Cerebellar nuclear complex (tissue), 1 donor: ENCODE measurements at places on chromosomes 1 and 21.

DNA sequence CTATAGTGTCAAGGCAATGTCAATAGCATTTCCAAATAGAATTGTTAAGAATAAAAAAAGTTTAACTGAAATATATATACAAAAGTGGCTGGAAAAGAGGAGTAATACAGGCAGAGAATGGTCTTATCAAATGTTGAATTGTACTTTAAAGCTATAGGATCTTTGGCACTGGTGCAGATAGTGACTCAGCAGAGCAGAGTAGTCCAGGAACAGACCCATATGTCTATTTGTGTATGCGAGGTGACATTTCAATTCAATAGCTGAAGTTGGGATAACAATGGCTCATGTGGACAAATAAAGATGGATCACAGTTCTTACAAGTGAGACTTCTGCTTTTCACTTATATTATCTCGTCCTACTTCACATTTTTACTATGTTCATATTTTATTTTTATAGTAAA, 543.0 kb upstream of the B3GALT2 start:
- DNase-seq, result no peak

DNA sequence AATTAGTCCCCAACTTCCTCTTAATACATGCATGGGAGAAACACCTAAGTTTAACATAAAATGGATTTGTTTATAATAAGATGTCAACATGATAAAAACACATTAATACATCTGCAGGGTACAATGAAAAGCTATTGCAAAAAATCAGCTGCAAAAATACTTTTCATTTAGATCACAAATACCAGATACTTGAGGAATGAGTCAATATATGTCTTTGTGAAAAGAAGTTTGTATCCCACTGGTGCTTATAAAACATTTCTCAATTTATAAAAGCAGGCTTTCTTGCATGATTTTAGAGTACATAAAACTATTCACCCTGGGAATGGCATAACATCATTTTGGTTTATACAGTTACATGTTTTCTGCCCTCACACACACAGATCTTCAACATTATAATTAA, 18.6 kb upstream of the PRKAA2 start:
- no peak for DNase-seq

GRCh38 chr1:50369830-50370229, 53.4 kb downstream of the DMRTA2 start:
- DNase-seq, result no peak

- DNase-seq, result no peak
These were observed 12.0 kb upstream of the OR6K3 start for GRCh38 chr1:158732524-158732923.

DNA sequence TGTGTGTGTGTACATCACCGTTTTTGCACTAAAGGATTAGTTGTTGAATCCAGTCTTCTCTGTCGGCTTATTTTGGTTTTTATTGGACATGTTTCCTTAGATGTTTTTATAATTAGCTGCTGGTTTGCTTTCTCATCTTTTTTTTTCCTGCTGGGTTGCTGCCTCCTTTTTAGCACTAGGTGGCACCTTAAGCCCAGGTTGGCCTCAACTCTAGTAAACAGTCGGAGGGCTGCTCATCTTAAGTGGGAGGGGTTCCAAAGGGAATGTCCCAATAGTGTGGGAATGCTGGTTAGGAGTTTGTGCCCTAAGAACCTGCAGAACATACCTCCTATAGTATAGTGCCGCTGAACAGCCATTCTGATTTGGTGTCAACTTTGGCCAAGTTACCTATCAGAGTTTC, 570.1 kb upstream of the CXADR start:
- no peak for DNase-seq

GRCh38 chr1:229106526-229107125, 164.3 kb upstream of the RAB4A start:
- DNase-seq, result no peak

DNA sequence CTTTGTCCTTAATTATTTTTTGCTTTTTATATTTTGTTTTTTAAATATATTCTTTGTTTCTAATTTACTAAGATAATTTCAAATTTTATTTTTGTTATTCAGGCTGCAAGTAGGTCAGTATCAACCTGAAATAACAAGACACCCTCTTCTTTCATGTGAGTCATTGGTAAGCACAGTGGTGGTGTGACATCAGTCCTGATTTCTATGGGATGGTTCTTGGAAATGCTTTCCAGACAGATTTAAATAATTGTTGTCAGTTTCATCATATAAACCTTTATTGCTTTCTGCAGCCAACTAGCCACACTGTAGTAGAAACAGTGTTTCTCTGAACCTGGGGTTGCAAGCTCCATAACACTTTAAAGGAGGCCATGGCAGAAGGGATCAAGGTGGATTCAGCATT, 157.5 kb upstream of the C21orf91 start:
- DNase-seq, result no peak

GRCh38 chr21:18253221-18253620, 8.6 kb downstream of the CHODL start:
- no peak for DNase-seq

DNA sequence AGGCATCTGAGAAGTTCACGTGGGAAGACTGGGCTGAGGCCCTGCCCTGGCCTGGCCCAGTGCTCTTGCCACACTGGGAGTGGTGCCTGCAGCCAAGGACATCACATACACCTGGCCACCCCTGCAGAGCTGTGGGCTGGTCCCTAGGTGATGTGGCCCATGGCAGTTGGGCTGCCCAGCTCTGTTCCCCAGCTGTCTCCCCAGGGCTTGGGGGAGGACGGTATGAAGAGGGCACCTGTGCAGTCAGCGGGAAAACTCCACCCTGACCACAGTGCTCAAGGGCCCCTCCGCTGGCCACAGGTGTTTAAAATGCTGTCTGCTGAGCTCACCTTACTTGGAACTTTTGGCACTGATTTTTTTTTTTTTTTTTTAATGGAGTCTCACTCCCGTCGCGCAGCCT, 120.4 kb upstream of the SLC25A33 start:
- no peak for DNase-seq

GRCh38 chr21:21268885-21269284, 270.7 kb downstream of the NCAM2 start:
- DNase-seq, result no peak

- no peak for DNase-seq
These were observed 9.0 kb downstream of the TSACC start for GRCh38 chr1:156347331-156347730.

GRCh38 chr1:24727501-24728216, 17.6 kb upstream of the CLIC4 start:
- no peak for DNase-seq

DNA sequence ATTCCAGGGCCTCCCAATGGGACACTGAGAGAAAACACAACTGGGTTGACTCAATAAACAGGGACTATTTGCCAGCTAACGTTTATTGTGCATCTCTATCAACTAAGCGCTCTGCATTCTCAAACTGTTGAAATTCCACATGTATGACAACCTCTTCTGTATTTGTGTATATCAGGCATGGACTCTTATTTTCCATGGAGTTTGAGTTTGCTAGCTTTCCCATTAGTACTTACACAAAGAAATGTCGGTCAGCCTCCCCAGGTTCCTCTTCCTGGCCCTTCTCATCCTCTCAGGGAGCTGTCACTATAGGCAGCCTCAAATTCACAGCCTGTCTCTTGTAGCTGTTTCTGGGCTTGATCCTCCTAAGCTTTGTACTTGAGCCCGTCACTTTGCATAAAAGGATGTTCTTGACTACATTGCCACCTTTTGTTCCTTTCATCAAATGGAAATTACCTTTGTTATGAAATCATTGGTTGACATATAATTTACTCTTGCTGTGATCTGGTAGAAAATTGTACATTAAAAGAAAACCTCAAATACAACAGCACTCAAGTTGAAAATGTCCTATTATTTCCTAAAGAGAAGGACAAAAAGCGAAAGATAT, 60.0 kb upstream of the NTPCR start:
- DNase-seq, result no peak

GRCh38 chr1:224751624-224752311, 135.7 kb downstream of the CNIH3 start:
- no peak for DNase-seq

- DNase-seq, result no peak
These were observed 564.2 kb downstream of the PTPRU start for GRCh38 chr1:29800522-29800956.

DNA sequence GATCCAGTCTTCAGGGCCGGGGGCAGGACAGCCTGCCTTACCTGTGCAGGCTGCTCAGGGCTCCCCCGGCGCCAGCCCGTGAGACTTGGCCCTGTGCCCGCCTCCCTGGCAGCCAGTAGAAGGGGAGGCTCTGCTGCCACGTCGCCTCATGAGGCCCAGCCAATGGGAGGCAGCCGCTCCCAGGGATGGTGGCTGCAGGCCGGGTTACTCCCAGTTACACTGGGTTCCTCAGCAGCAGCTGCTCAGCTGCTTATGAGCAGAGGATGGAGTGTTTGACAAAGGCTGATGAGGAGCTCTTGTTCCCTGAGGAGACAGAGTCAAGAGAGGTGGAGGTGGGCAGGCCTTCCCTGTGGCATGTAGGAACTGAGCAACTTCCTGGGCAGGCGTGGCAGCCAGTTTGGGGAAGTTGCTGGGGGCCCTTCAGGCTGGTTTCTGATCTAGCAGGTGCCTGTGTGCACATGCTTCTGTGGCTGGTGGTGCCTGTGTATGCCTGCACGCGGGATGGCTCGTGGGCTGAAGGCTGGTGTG, 5.5 kb downstream of the MFSD2A start:
- DNase-seq, result no peak

DNA sequence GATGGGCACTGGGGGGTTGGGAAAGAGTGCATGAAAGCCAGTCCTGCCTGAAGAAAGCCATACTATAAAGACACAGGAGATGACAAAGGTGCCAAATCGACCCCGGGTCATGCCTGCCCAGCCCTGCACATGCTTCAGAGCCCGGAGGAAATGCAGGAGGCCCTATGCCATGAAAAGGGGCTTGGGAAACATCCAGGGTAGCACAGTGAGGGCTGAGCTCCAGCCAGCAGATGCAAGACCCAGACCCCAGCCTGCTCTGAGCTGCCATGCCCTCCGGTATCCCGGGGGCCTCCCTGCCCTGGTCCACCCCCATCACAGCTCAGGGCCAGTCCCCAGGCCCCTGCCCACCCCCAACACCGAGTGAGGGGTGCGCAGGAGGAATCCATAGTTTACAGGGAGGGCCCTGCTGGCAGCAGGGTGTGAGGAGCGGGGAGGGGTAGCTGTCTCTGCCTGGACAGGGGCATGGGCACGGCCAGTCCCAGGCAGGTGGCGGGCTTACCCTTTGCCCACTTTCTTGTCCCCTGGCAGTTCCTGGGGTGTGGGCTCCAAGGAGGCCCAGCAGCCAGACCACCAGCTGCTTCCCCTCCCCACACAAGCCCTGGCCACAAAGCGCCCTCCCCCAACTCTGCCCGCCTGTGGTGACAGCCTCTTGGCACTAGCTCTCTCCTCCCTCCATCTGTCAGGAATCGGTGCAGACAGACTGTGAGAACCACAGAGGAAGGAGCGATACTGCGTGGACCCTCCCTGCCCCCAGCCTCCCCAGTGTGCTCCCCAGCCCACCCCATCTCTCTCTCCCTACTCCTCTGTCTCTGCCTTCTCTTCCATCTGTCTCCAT, 16.8 kb downstream of the LRP8 start:
- no peak for DNase-seq

- no peak for DNase-seq
These were observed 10.1 kb downstream of the LACTBL1 start for GRCh38 chr1:22962558-22962957.

DNA sequence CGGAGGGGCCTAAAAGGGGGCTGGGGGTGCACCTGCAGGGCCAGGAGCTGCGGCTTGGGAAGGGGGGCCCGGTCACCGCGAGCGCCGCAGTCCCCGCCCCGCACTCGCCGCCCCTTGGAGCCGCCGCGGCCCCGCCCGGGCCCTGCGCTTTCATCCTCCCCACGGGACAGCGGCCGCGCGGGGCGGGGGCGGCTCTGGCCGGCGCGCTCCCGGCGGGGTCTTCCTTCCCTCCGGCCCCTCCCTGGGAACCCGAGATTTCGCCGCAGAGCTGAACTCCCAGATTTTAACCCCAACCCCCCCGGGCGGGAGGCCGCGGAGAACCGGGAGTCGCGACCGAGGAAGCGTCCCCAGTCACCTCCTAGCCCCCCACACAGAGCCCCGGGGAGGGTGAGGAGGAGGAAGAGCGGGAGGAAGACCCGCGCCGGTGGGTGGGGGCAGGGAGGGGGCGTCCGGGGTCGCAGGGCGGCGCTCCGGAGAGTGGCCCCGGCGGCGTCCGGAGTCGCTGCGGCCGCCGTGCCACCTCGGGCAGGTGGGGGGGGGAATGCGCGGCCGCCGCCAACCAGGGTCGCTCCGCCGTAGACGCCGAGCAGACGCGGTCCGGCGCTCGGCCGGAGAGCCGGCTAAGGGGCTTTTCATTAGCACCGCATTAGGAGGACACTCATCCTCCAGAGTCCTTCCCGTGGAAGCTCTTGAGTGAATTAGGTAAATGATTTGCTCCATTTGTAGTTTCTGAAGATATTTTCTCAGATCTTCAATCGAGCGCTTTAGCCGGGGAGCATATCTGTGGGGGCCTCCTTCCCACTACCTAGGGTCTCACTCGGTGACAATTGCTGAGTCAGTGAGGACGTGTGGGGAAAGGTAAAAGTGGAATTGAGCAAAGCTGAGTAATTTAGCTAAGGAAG, 31.6 kb upstream of the NFIA start:
- no peak for DNase-seq

- no peak for DNase-seq
These were observed 6.2 kb downstream of the LRRC3 start for GRCh38 chr21:44461464-44462001.

DNA sequence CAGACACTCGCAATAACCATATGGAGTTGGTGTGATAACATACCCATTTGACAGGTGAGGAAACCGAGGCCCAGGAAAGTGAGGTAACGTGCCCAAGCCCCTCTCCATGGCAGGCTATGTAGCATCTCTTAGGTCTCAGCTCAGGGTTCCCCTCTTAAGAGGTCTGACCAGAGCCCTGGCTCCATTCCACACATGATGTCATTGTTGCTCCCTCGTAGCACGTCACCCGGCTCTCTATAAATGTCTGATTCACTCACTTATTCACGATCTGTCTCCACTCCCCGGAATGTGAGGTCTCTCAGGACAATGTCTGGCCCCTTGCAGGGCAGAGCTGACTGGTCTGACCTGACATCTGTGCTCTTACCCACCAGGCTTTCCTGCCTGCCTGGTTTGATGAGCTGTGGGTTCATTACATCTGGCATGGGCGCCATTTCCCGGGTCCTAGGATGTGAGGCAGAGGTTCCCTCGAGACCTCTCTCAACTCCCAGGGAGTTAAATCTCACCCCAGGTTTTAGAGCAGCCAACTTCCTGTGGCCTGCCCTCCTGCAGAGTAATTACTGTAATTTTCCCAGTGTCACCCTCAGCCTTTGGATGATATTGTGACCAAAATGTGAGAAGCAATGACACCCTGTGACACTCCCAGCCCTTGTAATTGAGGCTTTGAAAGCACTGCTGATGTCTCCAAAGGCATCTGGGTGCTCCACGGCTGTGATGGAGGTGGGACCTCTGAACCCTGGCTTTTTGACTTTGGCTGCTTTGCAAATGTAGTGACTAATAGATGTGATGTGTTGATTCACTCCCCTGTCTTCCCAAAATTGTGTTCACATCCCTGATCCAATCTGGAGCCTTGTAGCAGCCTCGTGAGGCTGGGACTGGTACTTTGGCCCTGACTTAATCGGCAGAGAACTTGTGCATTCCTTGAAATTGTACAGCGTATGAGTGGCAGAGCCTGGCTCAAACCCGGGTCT, 10.6 kb downstream of the ACTL8 start:
- no peak for DNase-seq
